ENCODE measurements at places on chromosomes 1 and 21. TPM values are rescaled to one million over a fixed set of nuclear protein-coding genes. Genes with fewer than 3 reads are reported as not detected.

The HRNR gene
- not detected for total RNA-seq

The ADAM30 gene
- not detected for total RNA-seq

The FMO2 gene
- total RNA-seq = not detected

The OR2L8 gene
- total RNA-seq = not detected

The HES2 gene
- total RNA-seq = 0.98 TPM

The COL24A1 gene
- 2.7 TPM for total RNA-seq

The IL19 gene
- not detected for total RNA-seq

The HPCAL4 gene
- total RNA-seq = 0.69 TPM

The C1orf115 gene
- 1.8 TPM for total RNA-seq

The NEGR1 gene
- total RNA-seq = 2.4 TPM

The VASH2 gene
- 43.8 TPM for total RNA-seq

The SMIM34 gene
- not detected for total RNA-seq

The GBP5 gene
- not detected for total RNA-seq

The MTMR11 gene
- total RNA-seq = 37.4 TPM

The HLX gene
- total RNA-seq = 0.75 TPM

The ERRFI1 gene
- 124 TPM for total RNA-seq

The ZNF593OS gene
- not detected for total RNA-seq

The FCRLA gene
- not detected for total RNA-seq

The KRTAP13-2 gene
- not detected for total RNA-seq

The AHCYL1 gene
- total RNA-seq = 102 TPM

The PLA2G4A gene
- total RNA-seq = 10.1 TPM

The ST6GALNAC5 gene
- 18.6 TPM for total RNA-seq

The SERPINC1 gene
- 0.27 TPM for total RNA-seq

The PRAMEF15 gene
- not detected for total RNA-seq

The TACSTD2 gene
- 25.0 TPM for total RNA-seq

The FNDC10 gene
- total RNA-seq = 6.2 TPM

The NUDT4B gene
- total RNA-seq = not detected

The CHTOP gene
- total RNA-seq = 108 TPM

The FGR gene
- total RNA-seq = 0.53 TPM

The ACOT11 gene
- 10.3 TPM for total RNA-seq

The SELP gene
- 0.65 TPM for total RNA-seq

The DHCR24 gene
- 92.5 TPM for total RNA-seq

The SEMA4A gene
- 19.8 TPM for total RNA-seq

Measured in mesothelial cell of epicardium (in vitro differentiated cells).